Common myeloid progenitor, CD34-positive (primary cell): ENCODE measurements at places on chromosomes 5 and 9.

DNA sequence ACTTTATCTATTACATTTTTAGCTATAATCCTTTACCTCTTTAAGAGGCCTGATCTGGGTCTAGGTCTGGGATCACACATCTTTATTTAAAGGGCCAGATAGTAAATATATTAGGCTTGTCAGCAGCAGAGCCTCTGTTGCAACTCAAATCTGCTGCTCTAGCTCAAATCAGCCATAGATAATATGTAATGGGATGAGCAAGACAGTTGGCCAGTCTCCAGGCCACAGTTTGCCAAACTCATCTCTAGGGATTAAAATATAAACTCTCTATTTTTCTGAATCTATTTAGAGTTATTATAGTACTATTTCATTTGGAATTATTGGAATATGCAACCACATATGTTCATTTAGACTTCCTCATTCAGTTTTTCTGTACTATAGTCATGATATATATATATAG, 115.9 kb upstream of the MINAR2 start:
- no peak for DNase-seq

GRCh38 chr5:81849770-81850367, 99.0 kb upstream of the SSBP2 start:
- no peak for DNase-seq

- DNase-seq: no peak
Measured at GRCh38 chr9:19101203-19101602, 1.5 kb downstream of the HAUS6 start.

DNA sequence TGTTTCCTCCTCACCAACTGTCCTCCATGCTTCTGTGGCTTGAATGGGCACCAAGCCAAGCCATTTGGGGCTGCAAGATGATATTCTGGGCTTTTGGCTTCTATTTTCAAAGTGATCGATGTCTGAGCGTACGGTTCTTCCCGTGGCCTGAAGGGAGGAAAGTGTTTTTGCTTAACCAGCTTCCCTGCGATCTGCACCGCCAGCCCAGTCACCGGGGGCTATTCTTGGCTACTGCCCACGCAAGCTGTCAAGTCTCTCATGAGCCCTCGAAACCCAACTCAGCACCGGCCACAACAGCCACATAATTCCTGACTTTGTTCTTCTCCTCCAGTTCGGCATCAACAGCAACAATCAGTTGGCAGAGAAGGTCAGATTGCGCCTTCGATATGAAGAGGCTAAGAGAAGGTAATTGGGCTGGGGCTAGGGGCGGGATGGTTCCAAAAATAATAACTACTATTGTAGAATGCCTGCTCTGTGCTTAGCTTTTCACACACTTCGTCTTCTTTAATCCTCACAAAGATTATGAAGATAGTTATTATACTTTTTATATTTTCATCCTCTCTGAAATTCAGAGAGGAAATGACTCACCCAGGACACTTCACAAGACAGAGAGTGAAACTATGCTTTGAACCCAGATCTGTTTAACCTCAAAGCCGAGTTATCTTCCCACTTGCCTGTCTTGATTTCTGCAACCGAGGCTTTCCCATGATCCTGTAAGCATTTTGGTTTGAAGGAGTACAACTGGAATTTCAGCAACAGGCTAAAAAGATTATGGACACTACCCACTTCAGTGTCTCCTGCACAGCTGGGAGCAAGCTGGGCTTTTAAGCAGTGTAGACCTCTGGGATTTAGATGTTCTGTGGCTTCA, 76.4 kb upstream of the RARS1 start:
- no peak for DNase-seq

- no peak for DNase-seq
Measured at GRCh38 chr9:110356639-110357395, 19.2 kb upstream of the TXNDC8 start.
